ENCODE measurements at places on chromosomes 1 and 21. TPM values are rescaled to one million over a fixed set of nuclear protein-coding genes. Genes with fewer than 3 reads are reported as not detected.

Gene MPZ
- total RNA-seq = 1.5 TPM

Gene RAD54L
- 0.97 TPM for total RNA-seq

Gene ETV3L
- total RNA-seq = not detected

Gene AGBL4
- 0.32 TPM for total RNA-seq

Gene EXO1
- total RNA-seq = 0.40 TPM

Gene VWA5B1
- not detected for total RNA-seq

Gene LRRN2
- 1.6 TPM for total RNA-seq

Gene ANGPTL3
- not detected for total RNA-seq

Gene GSTM1
- 44.1 TPM for total RNA-seq

Gene FCGR1A
- 8.1 TPM for total RNA-seq

Gene ESRRG
- total RNA-seq = 32.3 TPM

Gene COL6A1
- 140 TPM for total RNA-seq

Gene RAVER2
- 12.2 TPM for total RNA-seq

Gene SH2D1B
- not detected for total RNA-seq

Gene FAM43B
- 3.9 TPM for total RNA-seq

Gene HDAC1
- 29.9 TPM for total RNA-seq

Gene ANGPTL1
- total RNA-seq = 15.1 TPM

Gene PODN
- 19.4 TPM for total RNA-seq

Gene TFF1
- total RNA-seq = not detected

Gene OLFML2B
- 6.4 TPM for total RNA-seq

Gene GPR25
- not detected for total RNA-seq

Gene FCRL1
- not detected for total RNA-seq

Gene KRTAP19-3
- total RNA-seq = not detected

Gene PUM1
- 83.7 TPM for total RNA-seq

Gene RPE65
- total RNA-seq = 0.13 TPM

Gene TFF3
- total RNA-seq = 4.8 TPM

Gene ABCA4
- 0.19 TPM for total RNA-seq

Gene TCEANC2
- 4.1 TPM for total RNA-seq

Gene MTARC2
- 22.1 TPM for total RNA-seq

Gene ATAD3C
- total RNA-seq = 0.51 TPM

Gene SLX9
- total RNA-seq = 35.8 TPM

Gene GJA8
- total RNA-seq = not detected

Gene PRDM2
- 44.5 TPM for total RNA-seq

Gene DMBX1
- total RNA-seq = not detected

Gene TRIM58
- total RNA-seq = 1.2 TPM

Measured in cardiac septum (tissue), 1 donor.